ENCODE measurements at places on chromosomes 5 and 9. TPM values are rescaled to one million over a fixed set of nuclear protein-coding genes. Genes with fewer than 3 reads are reported as not detected.

PCDHAC1 gene
- total RNA-seq = 4.8 TPM

PJA2 gene
- 12.8 TPM for total RNA-seq

GRCh38 chr5:5483880-5484598 lies 61.6 kb downstream of the ICE1 start:
- no peak for DNase-seq

- DNase-seq = no peak
These were observed 368.0 kb upstream of the WWC1 start for GRCh38 chr5:167923396-167923795.

GRCh38 chr5:14153932-14154731 lies 11.0 kb downstream of the TRIO start:
- peak; percentile 79 for DNase-seq

DNA sequence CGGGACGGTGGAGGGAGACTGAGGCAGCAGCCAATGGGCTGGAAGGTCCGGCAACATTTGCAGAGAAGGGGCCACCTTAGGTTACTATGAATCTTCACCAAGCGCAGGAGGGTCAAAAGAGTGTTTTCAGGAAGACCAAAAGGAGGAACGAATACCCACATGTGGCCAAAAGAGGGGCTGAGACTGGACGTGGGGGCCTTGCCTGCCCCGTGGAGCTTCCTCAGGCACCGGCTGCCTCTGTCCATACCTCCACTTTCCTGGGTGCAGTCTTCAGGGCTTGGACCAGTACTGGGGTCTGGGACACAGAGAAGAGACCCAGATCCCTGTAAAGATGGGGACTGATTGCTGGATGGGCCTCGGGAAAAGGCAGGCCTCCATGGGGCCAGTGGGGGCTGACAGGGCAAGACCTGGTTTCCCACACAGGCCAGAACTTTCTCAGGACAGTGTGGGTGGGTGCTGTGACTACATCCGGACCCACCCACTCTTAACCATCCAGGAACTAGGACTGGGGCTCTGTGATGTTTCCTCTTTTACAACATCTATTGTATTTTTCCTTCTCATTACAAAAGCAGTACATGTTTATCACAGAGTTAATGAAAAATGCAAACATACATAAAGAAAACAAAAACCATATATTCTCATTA lies 294.7 kb downstream of the ZSWIM6 start:
- no peak for DNase-seq

- DNase-seq = no peak
These were observed 153.1 kb downstream of the CCDC192 start for GRCh38 chr5:127856292-127856691.

SMC2 gene
- 20.7 TPM for total RNA-seq

DNA sequence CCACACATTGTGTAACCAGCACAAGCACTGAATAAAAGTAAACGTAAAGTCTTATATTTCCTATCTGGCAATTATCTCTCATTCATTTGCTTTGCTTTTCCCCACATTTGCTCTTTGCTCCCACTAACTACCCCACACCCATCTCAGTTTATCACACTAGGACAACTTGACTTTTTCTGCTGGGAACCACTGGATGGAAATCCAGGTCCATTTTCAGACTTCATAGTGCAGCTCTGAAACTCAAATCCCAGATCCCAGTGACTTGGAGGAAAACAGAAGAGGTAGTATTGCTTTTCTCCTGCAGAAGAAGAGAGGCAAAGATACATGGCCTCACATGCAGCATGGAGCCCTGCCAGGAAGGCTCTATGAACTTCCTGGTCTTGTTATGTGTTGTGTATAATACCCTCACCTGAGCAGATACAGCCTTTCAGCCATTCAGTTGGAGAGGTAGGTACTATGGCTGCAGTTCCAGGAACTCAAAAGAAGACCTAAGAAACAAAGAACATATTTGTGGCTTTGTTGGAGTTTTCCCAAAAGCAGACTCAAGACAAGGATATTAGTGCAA lies 90.0 kb upstream of the NIPBL start:
- DNase-seq = no peak

DNA sequence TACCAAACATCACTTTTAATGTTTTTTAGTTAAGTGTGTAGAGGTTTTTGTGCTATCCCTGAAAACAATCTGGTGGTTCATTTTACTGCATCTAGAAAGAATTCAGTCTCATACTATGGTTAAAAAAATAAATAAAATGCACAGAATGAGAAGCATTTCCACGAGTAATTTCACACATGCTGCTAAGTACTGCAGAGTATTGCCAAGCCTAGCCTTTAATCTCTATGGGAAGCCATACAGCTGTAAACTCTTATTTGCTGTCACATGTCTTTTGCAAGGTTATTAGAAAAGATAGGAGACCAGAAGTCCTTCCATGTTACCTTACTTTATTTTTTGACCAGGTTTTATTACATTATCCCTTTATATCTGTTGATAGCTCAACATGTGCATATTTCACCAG lies 37.6 kb upstream of the MAN2A1 start:
- no peak for DNase-seq

SCAI gene
- total RNA-seq = 5.2 TPM

GRCh38 chr5:95725937-95726810 lies 5.0 kb upstream of the RHOBTB3 start:
- no peak for DNase-seq

- no peak for DNase-seq
These were observed 12.5 kb downstream of the LECT2 start for GRCh38 chr5:135942202-135942771.

DNA sequence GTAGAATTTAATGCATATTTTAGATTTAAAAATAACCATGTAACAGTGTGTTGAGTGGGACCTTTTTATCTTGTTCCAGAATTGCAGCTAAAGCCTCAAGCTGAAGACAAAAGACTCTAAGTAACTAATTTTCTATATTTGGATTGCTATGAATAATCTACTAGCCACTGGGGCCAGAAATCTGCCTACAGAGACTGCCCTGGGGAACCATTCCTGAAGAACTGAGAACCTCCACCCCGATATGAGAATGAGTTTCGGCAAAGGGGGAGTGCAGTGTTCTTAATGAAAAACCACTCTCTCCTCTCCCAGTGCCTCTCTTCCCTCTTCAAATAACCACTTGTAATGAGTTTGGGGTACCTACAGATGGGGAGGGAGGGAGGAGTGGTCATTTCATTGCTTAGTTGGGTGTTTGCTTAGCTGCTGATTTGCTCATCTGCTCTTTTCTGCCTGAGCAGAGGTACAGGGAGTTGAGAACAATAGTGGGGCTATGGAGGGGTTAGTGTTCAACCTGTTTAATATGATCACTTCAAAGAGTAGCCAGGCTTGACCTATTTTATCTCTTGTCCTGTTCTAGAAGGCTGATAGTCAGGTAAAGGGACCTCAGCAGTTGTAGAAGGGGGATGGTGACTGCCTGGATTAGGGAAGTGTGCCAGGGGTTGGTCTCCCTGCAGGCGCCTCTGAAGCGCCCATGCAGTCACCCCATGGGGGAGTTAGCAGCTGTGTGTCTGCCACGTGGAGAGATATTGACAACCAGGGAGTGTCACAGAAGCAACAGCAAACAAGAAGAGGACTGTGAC lies 47.7 kb downstream of the ATG10 start:
- no peak for DNase-seq

- peak; percentile 13 for DNase-seq
These were observed 48.2 kb upstream of the MTMR12 start for GRCh38 chr5:32360906-32361305.

RASGEF1C gene
- 0.29 TPM for total RNA-seq

DNA sequence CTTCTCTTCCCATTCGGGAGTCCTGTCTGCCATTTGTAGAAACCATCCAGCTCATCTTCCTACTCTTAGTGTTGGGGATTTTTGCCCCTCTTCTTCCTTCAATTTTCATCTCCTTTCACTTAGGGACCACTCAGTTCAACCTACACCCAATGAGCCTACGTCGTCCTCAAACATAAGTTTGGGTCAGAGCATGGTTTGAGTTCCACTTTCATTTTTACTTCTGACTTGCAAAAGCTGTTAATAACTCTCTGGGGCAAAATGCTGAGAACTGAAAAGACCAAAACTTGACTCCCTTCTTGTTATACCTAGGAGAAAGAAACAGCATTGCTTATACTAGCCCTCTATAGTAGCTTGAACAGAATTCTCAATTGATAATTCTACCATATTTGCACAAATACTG lies 381.5 kb upstream of the MPDZ start:
- no peak for DNase-seq

- DNase-seq = no peak
These were observed 17.6 kb upstream of the NDFIP1 start for GRCh38 chr5:142091012-142091411.

- no peak for DNase-seq
These were observed 89.0 kb downstream of the DRD1 start for GRCh38 chr5:175354964-175355363.
